Right cardiac atrium (tissue), 5 donors: ENCODE measurements at places on chromosomes 1 and 21.

DNA sequence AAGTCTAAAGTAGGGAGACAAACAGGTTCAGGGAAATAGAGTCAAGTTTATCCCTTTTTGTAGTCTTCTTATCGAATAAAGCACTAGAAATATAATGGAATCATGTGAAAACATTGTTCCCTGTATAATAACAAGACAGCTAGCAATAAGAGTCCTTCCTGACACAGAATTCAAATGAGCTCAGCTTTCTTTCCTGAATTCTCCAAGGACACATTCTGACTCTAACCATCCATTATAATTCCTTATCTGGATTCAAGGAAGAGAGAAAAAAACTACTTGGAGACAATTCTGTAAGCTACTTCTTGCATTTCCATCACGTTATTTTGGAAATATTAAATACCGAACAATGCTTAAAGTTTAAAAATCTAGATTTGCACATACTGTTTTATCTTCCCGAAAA lies 58.8 kb downstream of the ANKRD13C start:
- no peak for DNase-seq

DNA sequence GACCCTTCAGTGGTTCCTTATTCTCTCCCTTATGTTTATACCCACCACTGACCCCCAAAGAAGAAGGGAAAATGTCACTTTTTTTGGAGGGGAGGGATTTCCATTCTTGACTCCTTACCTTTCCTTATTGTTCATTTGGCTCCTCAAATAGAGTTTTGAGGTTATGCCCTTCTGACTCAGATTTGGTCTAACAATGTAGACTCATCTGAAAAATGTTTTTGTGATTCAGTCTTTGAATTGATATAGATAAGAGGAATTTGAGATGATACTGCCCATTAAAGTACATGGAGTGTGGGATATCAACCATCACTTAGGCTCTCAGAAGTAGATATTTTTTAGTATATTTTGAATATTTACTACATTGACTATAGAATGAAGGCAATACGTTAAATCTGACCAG lies 16.1 kb downstream of the USP1 start:
- no peak for DNase-seq

- DNase-seq: no peak
These were observed 132.3 kb downstream of the CCDC185 start for GRCh38 chr1:223525546-223525945.

DNA sequence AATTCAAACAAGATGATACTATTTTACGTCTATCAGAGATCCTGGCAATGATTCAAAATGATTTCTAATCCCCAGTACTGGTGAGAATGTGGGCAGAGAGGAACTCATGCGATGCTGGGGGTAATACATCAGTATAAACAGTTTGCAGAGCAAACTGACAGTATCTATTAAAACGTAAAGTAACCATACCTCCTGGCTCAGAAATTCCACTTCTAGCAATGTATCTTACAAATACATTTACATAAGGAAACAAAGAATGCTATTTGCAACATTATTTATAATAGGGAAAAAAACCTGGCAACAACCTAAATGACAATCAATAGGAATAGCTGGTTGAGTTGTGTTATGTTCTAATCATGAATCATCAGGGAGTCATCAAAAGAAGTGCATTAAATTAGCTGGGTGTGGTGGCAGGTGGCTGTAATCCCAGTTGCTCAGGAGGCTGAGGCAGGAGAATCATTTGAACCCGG lies 15.9 kb downstream of the RCAN1 start:
- DNase-seq: no peak

DNA sequence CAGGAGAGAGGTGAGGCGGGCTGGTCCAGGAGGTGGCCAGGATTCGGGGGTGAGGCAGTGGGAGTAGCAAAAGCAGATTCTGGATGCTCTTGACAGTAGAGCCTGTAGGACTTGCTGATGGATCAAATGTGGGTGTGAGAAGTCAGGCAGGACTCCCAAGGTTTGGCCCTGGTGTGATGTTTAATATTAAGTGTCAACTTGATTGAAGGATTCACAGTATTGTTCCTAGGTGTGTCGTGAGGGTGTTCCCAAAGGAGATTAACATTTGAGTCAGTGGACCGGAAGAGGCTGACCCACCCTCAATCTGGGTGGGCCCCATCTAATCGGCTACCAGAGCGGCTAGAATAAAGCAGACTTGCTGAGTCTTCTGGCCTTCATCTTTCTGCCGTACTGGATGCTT lies 6.8 kb upstream of the RAB4A start:
- no peak for DNase-seq

GRCh38 chr1:179202161-179202560 lies 27.3 kb downstream of the ABL2 start:
- DNase-seq: no peak

DNA sequence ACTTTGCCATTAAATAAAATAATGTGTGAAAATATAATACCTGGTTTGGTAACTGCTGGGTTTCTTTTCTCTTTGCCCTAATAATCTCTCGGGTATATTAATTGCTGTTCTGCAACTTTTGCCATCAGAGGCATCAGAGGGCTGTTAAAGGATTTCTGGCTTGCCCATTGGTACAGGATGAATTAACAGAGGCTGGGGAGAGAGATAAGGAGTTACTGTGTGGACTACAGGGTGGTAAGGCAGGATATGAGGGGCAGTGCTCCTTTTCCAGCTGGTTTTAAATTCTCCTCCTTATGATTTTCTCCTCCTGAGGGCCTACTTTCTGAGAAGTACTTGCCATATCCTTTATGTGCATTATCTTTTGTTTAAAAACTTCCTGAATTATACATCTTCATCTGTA lies 48.3 kb downstream of the FGGY start:
- no peak for DNase-seq

DNA sequence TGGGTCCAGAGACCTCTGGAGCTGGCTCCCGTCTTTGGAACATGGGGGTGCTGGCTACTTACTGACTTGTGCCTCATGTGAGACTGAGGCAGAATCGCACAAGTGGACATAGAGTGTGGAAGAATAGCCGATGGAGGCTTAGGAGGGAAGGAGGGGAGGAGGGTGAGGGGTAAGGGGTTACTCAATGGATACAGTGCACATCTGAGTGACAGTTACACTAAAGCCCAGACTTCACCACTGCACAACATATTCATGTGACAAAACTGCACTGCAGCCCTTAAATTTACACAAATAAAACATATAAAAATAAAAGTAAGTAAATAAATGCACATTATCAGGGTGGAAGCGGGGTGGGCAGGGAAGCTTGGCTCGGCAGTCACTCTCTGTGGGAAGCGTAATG lies 197.7 kb upstream of the RAB4A start:
- no peak for DNase-seq

DNA sequence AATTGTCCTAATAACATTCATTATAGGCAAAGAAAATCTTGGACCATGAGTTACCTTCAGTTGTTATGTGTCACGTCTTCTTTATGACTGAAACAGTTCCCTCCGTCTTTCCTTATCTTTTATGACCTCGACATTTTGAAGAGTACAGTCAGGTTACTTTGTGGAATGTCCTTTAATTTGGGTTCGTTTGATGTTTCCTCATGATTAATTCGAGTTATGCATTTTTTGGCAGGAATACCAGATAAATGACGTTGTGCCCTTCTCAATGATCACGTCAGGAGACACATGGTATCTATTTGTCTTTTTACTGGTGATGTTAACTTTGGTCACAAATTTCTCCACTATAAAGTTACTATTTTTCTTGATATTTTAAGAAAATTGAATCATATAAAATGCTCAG lies 17.3 kb upstream of the KLF17 start:
- DNase-seq: no peak

- DNase-seq: no peak
These were observed 112.8 kb upstream of the SLC35F3 start for GRCh38 chr1:233791721-233792120.

GRCh38 chr1:8560611-8561544 lies 243.0 kb downstream of the SLC45A1 start:
- no peak for DNase-seq

GRCh38 chr21:45269861-45270260 lies 17.8 kb downstream of the POFUT2 start:
- DNase-seq: peak; percentile 34

GRCh38 chr1:47785561-47786271 lies 211.5 kb downstream of the TRABD2B start:
- peak; percentile 78 for DNase-seq

DNA sequence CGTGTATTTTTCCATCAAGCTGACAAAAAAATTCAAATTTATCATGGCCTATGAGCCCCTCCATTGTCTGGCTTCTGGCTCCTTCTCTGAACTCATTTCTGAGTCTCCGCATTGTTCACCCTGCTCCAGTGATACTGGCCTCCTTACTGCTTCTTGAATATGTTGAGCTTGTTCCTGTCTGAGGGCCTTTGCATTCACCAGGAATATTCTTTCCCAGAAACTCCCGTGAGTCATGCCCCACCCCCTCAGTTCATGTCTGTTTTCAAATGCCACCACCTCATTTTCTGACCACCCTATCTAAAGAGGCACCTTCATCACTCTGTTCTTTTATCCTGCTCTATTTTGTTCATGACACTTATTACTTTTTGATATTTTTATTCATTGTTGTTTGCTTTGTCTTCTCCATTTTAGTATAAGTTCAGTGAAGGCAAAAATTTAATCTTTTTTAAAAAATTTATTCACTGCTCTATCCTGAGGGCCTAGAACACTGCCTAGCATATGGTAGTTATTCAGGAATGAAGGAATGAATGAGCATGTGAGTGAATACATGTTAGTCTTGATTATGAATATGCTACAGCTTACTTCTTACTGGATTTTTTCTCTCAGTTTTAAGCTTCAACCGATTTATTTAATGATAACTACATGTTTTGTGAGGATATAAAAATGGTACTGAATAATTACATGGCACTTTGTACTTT lies 140.4 kb upstream of the C1orf105 start:
- DNase-seq: no peak

DNA sequence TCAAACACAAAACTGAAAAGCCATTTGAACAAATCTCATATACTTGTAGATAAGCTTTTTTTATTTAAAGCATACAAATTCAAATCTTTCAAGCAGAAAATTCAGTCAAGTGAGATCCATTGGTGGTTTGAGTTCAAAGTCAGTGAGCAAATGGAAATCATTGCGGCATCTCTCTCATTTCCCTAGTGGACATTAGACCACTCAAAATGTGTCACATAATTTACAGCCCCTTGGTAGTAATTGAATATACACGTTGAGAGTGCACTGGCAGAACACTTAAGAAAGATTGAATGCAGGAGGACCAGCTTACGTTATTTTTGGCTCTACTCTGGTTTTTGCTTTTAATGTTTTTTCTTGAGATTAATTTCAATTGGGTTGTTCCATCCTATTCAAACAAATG lies 633.7 kb downstream of the USP25 start:
- no peak for DNase-seq

DNA sequence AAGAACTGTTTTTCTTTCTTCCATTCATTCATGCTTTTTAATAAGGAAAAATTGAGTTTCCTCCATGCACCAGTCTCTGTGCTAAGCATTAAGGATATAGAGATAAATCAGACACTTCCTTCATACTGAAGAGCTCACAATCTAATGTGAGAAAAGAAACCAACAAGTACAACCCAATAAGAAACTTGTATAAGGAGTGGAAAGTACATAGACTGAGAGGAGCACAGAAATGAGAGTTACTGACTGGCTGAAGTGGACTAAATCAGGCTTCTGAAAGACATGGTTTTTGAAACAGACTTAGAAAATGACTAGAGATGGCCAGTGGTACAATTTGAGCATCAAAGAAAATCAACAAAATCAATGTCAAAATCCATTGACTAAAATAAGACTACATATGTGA lies 524.4 kb downstream of the PLPP3 start:
- DNase-seq: no peak

GRCh38 chr1:18004278-18004677 lies 103.3 kb upstream of the IGSF21 start:
- no peak for DNase-seq

DNA sequence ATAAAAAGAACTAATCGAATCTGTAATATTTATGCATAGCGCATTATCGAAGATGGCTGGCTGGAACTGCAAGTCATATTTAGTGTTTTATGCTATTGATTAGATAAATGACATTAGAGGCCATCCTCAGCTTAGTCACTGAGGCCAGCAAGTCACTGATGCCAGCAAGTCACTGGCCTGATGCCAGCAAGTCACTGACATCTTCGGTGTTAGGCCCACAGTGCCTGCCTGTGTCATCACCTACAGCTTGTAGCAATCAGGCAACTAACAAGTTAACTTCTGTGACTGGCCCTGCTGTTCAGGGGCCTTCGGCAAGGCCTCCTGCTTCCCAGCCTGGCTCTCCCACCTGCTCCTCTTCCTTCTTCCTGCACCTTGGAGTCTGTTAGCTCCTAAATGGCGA lies 65.6 kb upstream of the SCCPDH start:
- no peak for DNase-seq

GRCh38 chr1:53336146-53336545 lies 8.3 kb upstream of the LRP8 start:
- no peak for DNase-seq

GRCh38 chr1:86487131-86487810 lies 18.5 kb downstream of the CLCA1 start:
- DNase-seq: peak; percentile 53

DNA sequence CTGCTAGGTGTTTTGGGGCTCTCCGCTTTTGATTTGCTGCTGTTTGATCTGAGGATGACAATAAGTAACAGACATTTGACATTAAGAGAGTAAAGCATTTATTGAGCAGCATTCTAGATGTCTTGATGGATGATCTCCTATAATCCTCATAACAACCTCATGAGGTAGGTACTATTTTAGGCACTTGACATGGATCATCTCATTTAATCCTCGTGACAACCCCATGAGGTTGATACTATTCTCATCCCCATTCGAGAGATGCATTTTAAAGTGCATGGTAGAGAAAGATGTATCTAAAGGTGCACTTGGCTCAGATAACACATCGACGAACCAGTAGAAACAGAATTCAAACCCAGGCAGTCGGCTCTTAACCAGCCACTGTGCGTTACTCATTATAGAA lies 26.6 kb downstream of the TCEA3 start:
- no peak for DNase-seq

- no peak for DNase-seq
These were observed 146.6 kb downstream of the VPS13D start for GRCh38 chr1:12376236-12377045.

- DNase-seq: no peak
These were observed 110.1 kb upstream of the DPYD start for GRCh38 chr1:98030976-98031375.

- no peak for DNase-seq
These were observed 26.5 kb upstream of the SLC35A3 start for GRCh38 chr1:99943223-99943794.

- DNase-seq: no peak
These were observed 996 bp upstream of the C1orf159 start for GRCh38 chr1:1116701-1117468.

DNA sequence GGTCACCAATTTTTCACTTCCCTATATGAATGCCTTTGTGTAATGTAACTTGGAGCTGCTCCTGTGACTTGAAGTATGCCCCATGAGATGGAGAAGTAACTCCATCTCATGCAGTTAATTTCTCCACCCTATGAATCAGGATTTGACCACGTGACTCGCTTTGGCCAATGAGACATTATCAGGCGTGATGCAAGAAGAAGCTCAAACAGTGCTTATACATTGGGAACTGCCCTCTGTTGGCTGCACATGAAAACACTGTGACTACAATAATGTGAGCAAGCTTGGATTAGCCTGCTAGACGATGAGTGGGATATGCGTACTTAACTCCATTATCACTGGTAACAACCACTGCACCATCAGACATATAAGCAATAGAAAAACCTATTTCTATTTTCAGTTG lies 684.4 kb downstream of the PLA2G4A start:
- DNase-seq: no peak

- DNase-seq: no peak
These were observed 28.9 kb upstream of the FMOD start for GRCh38 chr1:203379825-203380224.
